NCI-H524 treated with DMSO at 0.1 percent for 48 hours (cell line): ENCODE measurements at places on chromosomes 6 and 20.

GRCh38 chr6:26200918-26201721, 113.9 kb downstream of the HFE start:
- no peak for DNase-seq

DNA sequence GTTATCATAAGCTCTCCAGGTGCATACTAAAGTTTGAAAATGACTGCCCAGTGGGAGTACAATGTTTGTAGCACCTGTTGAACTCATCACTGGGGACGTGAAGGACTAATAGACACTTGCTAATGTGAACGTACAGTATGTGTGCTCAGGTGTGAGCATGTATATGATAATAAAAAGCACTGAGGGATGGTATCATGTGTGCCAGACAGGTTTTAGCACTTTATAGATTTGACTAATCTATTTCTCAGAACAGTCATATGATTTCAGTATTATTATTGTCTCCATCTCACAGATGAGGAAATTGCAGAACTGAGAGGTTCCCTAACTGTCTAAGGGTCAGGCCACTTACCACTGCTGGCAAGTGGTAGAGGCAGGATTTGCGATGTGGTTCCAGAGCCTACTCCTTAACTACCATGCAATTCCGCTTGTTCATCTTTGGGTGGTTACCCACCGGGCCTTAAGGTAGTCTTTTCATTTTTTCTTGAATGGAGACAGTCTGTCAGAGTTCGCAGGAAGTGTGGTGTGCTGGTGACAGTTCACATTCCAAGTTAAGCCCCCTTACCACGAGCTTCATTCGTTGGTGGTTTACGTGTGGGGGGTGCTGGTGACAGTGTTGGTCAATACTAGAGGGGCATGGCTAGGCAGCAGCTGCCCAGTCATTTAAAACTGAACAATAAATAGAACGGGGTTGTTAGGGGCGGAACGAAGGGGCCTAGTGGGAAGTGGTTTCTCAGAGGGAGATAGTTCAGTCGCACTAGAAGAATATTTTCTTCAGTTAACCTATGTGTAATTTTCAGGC, 46.8 kb downstream of the RREB1 start:
- DNase-seq, result no peak

DNA sequence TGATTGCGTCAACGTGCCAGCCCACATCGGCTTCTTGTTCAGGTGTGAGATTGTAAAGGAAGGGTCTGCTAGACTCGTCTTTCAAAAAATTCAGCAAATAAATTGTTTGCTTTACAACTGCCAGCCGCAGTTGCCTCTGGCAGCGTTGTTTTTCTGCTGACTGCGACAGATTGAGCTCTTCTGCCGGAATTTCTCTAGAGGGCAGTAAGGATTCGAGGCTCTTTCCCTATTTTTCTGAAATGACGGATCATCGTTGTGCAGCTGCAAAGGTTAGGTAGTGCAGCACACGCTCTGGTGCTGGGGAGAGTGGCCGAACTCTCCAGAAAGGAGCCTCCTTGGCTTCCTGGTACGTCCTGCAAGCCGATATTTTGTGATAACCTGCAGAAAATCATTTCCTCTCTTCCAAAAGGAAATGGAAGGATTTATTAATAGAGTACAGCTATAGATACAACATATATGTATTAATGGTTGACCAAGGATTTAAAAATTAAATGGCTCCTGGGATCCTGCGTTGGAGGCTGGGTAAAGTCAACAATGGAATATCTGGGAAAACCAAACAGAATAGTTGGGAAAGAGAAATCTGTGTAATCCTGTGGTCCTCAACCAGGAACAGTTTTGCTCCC, 121.9 kb upstream of the ZFP64 start:
- DNase-seq, result peak; percentile 42

DNA sequence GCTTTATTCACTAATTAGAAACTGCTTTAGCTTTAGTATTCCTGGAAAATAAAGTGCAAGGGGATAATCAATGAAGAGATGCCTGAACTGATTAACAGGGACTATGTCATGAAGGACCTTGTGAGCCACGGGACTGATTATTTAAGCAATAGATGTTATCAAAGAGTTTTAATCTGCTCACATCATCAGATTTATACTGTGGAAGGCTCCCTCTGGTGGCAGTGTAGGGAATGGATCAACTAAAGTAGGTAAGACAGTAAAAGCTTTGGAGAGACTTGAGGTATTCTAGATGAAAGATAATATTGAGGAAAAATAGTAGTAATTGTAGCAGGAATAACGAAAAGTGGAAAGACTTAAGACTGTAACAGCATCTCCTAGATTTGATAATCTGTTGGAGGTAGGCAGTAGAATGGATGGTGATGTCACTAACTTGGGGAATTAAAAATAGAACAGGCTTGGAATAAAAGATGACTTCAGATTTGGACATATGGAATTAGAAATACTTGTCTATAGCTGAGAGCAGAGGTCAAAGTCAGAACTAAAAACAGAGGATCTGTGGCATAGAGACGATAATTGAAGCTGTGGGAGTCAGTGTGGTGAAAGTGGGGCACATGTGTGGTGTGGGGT, 80.3 kb upstream of the HTR1E start:
- DNase-seq, result no peak

GRCh38 chr20:44489931-44490330, 14.3 kb downstream of the TTPAL start:
- DNase-seq, result no peak

- no peak for DNase-seq
Measured at GRCh38 chr6:170031684-170032121, 259.2 kb downstream of the DLL1 start.

DNA sequence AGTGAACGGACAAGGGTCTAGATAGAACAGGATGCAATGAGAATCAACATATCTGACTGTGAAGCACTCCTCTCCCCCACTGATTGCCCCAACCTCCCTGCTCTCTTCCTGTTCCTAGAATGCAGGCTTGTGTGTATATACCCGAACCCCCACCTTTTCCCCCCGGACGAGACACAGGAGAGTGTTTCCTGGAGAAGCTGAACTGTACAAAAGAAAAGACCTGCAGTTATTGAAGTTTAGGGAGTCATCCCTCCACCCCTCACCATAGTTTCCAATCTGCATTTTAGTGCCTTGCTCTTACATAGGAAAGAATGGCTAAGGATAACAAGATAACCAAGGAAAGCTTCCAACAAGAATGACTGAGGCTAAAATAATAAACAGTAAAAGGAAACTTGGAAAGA, 55.5 kb upstream of the PDE10A start:
- DNase-seq, result no peak

DNA sequence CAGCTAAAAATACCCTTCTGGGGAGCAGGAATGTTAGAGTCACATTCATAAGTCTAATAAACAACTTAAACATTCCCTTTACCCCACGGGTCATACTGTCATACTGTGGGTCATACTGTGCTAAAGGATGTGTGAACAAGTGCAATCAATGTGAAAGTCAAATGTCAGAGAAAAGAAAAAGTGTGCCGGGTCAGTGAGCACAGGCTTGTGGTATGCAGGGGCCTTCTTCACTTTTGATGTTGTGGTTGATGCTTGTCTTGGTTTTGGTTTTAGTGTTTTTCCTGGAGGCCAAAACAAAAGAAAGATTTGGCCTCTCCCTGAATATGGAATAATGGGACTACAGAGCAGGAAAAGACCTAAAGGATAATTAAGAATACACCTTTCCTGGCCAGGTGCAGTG, 267.9 kb upstream of the PLN start:
- DNase-seq, result no peak

GRCh38 chr6:130259557-130259956, 36.8 kb upstream of the SAMD3 start:
- no peak for DNase-seq
